ENCODE measurements at places on chromosomes 5 and 9.

GRCh38 chr5:121053055-121053985 lies 589.2 kb downstream of the PRR16 start:
- no peak for DNase-seq

DNA sequence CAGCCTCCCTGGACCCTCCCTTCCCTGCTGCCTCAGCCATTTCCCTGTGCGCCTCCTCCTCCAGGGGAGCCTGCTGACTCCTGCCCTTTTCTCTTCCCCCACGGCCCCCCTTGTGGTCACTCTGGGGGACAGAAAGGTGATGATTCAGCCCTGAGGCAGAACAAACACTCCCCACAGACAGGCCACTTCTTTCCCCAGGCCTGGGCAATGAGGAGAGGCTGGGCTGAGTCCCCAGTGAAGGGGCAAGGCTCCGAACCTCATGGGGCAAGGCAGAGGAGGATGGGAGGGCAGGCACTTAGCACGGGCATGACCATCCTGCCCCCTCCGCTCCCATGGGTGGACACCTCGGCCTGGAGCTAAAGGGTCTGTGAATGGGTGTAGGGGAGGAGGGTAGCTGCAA lies 21.0 kb downstream of the CSF1R start:
- DNase-seq, result no peak

- no peak for DNase-seq
These were observed 14.6 kb upstream of the BNC2 start for GRCh38 chr9:16884952-16885513.

GRCh38 chr5:173857234-173857633 lies 30.9 kb upstream of the CPEB4 start:
- no peak for DNase-seq

- no peak for DNase-seq
These were observed 31.1 kb downstream of the ZNF484 start for GRCh38 chr9:92846662-92847145.
